ENCODE measurements at places on chromosomes 2 and 18.

GRCh38 chr2:174778085-174778981 is 14.1 kb upstream of the CHRNA1 start:
- no peak for DNase-seq

DNA sequence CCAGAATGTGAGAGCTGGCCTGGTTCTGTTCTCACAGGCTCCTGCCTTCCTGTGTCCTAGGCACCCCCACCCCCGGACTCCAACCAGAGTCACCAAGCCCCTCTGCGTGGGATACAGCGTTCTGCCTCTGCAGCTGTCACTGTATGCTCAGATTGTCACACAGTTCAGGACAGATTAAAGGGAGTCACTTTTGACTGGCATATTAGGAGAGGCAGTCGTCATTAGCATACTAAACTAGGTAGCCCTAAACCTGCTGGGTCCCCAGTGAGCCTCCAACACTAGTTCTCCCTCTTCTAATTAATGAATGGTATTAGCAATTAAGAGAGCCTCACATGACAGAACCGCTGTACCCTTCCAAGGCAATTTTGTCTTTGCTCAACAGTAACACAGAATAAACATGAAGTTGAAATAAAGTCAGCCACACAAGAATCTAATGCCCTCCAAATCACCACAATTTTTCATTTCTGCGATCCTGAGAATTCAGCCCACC is 340.2 kb downstream of the CMPK2 start:
- DNase-seq: no peak

GRCh38 chr2:195741191-195741590 is 84.2 kb downstream of the SLC39A10 start:
- no peak for DNase-seq

- DNase-seq: no peak
Measured at GRCh38 chr2:155494744-155495143, 796.2 kb downstream of the KCNJ3 start.

DNA sequence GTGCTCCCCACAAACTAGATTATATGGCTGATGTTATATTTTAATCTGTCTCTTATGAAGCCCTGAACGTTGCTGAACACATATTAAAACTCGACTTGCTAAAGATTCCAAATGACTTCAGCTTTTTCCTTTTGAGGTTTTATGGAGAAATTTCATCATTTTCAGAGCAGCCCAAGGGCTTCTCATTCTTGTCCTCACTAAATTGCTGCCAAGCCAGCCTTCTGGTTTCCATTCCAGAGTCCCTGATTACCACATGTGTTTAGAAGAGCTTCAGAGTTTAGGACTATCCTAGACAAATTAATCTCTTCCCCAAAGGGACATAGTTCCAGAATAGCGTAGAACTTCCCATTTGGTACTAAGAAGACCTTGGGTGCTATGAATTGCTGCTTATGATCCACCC is 77.8 kb upstream of the CCDC195 start:
- DNase-seq: peak; percentile 34

GRCh38 chr2:65411056-65411795 is 21.2 kb downstream of the SPRED2 start:
- DNase-seq: no peak

DNA sequence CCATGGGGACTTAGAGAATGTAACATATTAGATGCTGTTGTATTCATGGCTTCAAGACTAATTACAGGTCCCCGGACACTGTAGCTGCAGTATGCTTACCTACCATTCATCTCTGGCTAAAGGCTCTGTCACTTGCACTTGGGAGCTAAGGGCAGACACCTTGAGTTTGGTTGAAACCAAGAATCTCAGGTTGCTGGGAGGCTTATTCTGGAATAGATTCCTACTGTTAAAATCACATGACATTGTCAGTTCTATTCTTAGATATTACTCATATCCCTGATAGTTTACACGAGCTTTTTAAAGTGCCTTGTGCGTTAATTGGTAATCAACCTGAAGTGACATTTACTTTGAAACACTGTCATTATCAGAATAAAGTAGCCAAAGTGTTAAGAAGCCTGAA is 73.0 kb upstream of the EPB41L5 start:
- DNase-seq: no peak

- no peak for DNase-seq
Measured at GRCh38 chr2:200993097-200993496, 29.6 kb upstream of the ORC2 start.

DNA sequence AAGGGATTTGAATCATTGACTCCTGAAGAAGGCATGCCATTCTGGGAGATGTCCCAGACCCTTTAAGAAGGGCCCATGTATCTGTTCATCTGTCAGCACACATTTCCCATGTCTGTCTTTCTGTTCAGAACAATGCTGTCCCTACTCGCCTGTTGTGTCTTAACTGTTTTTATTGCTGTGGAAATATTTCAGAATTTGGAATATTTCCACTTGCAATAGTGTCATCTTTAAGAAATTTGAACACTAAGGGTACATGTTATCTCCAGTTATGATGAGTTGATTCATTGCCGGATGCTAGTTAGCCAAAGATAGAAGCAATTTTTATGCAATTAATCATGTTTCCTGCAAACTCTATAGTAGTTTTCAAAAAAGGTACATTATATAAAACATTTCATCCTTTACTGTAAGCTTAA is 36.9 kb upstream of the NT5C1B start:
- no peak for DNase-seq

GRCh38 chr2:42095923-42096408 is 48.1 kb downstream of the PKDCC start:
- peak; percentile 69 for DNase-seq
